ENCODE measurements at places on chromosomes 11 and 22.

- no peak for DNase-seq
These were observed 543 bp upstream of the AP2A2 start for GRCh38 chr11:925158-925495.

GRCh38 chr11:34481307-34481706 lies 32.3 kb downstream of the ELF5 start:
- no peak for DNase-seq

DNA sequence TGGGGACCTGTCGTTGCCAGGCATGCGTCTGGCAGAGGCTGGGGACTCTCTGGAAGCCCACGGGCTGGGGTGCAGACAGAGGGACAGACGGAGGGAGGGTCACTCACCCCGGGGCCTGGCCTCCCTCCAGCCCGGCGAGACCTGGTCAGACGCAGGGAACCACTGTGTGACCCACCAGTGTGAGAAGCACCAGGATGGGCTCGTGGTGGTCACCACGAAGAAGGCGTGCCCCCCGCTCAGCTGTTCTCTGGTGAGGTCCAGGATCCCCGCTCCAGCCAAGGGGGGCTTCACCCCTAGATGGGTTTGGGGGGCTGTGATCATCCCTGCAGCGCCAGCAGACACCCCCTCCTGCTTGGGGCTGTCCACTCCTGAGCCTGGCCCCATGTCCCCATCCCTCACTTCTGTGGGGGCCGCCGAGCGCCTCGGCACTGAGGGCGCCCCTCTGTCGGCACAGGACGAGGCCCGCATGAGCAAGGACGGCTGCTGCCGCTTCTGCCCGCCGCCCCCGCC lies 23.6 kb upstream of the MUC5B start:
- no peak for DNase-seq

- DNase-seq, result no peak
These were observed 126.3 kb downstream of the C11orf91 start for GRCh38 chr11:33574331-33574730.

GRCh38 chr22:28902490-28902889 lies 19.1 kb downstream of the ZNRF3 start:
- no peak for DNase-seq

DNA sequence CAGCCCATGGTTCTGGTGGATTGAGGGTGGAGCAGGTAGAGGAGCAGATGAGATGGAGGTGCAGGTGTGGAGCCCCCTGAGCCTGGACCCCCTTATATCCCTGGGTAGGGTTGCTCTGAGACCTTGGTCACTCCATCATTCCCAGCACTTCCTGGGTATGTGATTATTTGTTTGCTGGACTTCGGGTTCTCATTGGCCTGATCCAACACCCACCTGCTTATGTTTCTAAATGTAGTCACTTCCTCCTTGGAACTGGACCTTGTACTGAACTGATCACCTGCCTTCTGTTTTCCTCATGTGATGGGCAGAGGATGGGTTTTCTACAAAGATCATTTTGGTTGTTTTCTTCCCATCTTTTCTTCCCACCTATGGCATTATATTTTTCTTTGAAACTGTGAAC lies at the start of gene KRTAP5-4:
TSS of gene KRTAP5-4 (minus strand) at position 53 of the 400 bp plus-strand sequence. CDS start at position 8, 45 bp downstream.
- no peak for DNase-seq

DNA sequence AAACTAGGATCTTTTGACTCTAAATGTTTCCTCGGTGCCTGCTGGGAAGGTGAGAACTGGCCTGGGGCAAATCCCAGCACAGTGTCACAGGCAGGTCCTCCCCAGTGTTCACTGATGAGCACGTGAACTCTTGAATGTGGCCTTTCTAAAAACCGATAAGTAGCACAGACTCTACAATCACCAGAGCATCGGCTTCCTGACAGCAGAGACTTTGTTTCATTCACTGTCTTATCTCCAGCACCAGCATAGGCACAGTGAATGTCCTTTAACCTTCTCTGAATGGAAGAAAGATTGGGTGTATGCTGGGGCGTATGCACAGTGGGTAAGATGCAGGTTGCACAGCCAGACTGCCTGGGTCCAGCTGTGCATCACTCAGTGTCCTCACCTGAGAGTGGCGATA lies 59.3 kb upstream of the EIF3D start:
- no peak for DNase-seq

GRCh38 chr11:126701520-126701897 lies 299.1 kb downstream of the KIRREL3 start:
- DNase-seq, result no peak

DNA sequence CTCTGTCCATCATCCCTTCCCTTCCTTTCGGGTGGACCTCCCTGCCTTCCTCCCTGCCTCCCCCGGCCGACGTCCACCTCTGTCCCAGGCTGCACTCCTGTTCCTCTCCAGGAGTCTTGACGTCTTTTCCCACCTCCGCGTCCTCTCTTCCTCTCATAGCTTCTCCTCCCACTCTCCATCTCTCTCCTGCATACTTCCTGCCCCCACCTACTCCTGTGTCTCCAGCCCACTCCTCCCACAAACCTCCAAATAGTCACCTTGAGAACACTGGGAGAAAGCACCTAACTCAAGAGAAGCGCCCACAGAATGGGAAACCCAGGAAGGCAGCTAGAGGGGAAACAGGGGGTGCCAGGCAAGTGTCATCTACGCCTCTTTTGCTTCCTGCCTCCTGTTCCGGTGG lies 60.8 kb downstream of the PDE2A start:
- DNase-seq, result no peak

- DNase-seq, result no peak
These were observed 52.8 kb upstream of the TENM4 start for GRCh38 chr11:79493555-79494171.

DNA sequence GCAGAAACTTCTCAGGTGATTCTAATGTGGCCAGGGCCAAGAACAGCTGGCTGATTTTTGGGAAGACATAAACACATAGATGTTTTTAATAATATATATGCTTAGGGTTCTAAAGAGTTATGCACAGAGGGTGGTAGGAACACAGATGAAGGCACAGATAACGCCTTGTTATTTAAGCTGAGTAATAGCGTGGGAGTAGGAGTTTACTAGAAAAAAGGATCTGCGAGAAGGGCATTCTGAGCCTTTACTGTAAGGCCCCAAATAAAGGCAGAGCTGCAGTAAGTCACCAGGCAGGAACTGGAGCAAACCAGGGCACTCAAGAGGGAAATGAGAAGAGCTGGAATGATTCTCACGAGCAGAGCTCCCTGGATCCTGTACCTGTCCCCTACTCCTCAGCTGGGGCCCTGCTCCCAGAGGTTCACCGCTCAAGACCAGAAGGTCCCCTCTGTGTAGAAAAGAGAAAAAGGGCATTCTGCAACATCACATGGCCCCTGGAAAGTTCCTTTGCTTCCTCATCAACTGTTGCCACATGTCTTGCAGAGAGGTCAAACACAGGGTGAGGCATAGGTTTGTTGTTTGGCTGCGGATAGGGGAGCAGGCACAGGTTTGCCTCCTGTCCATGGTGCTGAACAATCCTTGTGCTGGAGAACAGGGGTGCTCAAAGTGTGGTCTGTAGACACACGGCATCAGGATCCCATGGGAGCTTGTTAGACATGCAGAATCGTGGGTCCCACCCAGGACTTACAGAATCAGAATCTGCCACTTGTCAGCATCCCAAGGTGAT lies 125.7 kb downstream of the TENM4 start:
- DNase-seq, result no peak

GRCh38 chr22:27105142-27106025 lies 448.0 kb downstream of the MIAT start:
- DNase-seq, result no peak

DNA sequence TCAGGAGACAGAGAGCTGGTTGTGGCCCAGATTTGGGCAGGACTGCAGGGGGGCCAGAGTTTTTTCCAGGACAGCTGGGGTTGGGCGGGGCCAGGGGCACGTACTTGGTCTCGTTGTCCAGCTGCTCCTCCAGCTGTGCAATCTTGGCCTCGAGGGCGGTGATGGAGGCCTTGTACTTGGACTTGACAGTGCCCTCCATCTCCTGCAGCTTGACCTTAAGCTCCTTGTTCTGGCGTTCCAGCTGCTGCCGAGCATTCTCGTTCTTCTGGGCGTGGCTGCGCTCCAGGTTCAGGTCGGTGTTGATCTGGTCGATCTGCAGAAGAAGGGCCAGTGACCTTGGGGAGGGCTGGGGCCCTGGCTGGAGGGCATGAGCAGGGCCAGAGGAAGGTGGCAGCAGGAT lies 32.1 kb downstream of the APOL1 start:
- DNase-seq, result no peak

DNA sequence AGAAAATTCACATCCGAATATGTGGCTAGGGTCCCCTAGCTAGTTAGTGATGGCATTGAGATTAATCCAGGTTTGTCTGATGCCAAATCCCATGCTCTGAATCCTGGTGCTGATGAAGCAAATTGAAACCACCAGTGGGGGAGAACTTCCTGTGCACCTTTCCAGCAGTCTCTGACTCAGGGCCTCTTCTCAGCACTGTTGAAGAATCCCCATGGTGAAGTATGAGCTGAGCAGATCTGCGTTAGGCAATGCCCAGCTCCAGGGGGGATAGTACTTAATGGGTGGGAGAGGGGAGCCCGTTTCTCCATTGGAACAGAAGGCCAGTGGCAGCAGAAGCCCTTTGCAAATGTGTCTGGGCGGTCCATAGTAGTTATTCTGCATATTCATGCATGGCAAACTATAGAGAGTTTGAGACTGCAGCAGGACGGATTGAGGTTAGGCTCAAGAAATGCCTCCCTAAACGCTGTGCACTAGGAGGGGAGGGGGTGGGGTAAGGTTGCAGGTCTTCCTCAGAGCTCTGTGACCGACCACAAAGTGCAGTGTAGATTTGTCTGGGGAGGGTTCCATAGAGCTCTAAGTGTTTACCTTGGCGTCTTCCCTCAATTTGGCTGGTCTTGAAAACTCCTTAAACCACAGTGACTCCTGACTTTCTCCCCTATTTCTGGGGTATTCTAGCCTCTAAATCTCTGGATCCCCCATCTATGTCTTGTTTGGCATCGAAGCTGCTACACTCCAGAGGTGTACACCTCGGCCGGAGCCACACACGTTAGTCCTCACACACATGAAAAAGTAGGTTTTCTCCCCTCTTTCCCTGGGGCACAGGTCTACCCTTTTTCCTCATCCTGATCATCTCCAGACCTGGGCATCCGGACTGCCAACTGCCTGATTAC lies 4.8 kb downstream of the POU2F3 start:
- DNase-seq, result no peak

GRCh38 chr11:92941676-92942571 lies 27.5 kb upstream of the MTNR1B start:
- no peak for DNase-seq

GRCh38 chr11:14225666-14226065 lies 133.3 kb downstream of the RRAS2 start:
- DNase-seq, result no peak

DNA sequence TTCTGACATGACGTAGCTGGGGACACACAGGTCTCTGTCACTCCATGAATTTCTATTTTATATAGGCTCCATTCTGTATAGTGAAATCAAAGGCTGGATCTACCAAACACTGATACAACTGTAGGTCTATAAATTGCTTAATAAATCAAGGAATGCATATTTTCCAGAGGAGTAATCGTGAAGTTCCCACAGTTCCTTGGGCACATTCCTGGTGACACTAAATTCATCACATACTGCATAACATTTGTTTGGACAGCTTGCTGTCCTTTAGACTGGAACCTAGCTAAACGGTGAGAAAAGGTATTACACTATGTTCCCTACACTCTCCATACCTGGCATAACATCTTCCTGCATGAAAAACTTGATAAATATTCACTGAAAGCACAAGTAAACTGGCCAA lies 41.6 kb upstream of the UCP3 start:
- DNase-seq, result no peak

- DNase-seq, result no peak
These were observed 5.2 kb upstream of the TBX10 start for GRCh38 chr11:67644472-67645418.

- no peak for DNase-seq
These were observed 50.3 kb downstream of the CHRDL2 start for GRCh38 chr11:74680703-74681531.

DNA sequence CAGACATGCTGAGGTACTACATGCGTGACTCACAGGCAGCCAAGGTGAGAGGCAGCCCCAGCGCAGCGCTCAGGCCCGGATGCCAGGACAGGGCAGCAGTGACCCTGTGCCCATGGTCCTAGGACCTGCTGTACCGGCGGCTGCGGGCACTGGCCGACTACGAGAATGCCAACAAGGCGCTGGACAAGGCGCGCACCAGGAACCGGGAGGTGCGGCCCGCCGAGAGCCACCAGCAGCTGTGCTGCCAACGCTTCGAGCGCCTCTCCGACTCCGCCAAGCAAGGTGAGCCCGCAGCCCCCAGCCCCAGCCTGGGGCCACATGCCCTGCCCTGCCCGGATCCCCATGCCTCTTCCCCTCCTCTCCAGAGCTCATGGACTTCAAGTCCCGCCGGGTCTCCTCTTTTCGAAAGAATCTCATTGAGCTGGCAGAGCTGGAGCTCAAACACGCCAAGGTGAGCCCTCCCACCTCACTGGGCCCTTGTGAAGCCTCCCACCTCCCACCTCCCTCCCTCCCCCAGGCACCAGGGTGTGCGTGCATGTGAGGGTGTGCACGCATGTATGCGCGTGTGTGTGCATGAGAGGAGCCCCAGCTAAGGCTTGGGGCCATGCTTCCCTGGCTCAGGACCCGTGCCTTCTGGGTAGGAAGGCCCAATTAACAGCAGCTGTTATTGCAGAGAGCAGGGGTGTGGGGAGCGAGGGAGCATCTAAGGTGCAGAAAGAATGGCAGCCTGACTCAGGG lies 5.3 kb downstream of the CFL1 start:
- DNase-seq, result no peak

All from cortex of kidney (tissue), 1 donor.